Body of pancreas (tissue), 4 donors: ENCODE measurements at places on chromosomes 1 and 21. TPM values are rescaled to one million over a fixed set of nuclear protein-coding genes. Genes with fewer than 3 reads are reported as not detected.

Gene PLEKHN1
- total RNA-seq, result not detected

Gene POU3F1
- not detected for total RNA-seq

Gene LCE3D
- not detected for total RNA-seq

Gene ZNF670
- 1.3 TPM for total RNA-seq
